Effector memory CD8-positive, alpha-beta T cell (primary cell): ENCODE measurements at places on chromosomes 2 and 18.

GRCh38 chr2:60386436-60386835 is 167.0 kb downstream of the BCL11A start:
- no peak for DNase-seq

GRCh38 chr18:35444636-35445035 is 53.1 kb downstream of the INO80C start:
- DNase-seq: no peak

GRCh38 chr2:7060156-7060555 is 142.9 kb downstream of the RNF144A start:
- no peak for DNase-seq

GRCh38 chr18:79871026-79871390 is 73.3 kb downstream of the KCNG2 start:
- no peak for DNase-seq
